ENCODE measurements at places on chromosomes 2 and 18. TPM values are rescaled to one million over a fixed set of nuclear protein-coding genes. Genes with fewer than 3 reads are reported as not detected.
A peak's percentile ranks its signal among the peaks of the same experiment; 100 is the strongest.

CLEC4F gene
- not detected for total RNA-seq

IL36G gene
- total RNA-seq, result 0.80 TPM

HES6 gene
- 9.8 TPM for total RNA-seq

DSC1 gene
- not detected for total RNA-seq

- no peak for DNase-seq
Observed at GRCh38 chr2:67922080-67922785, 140.6 kb downstream of the C1D start.

DNA sequence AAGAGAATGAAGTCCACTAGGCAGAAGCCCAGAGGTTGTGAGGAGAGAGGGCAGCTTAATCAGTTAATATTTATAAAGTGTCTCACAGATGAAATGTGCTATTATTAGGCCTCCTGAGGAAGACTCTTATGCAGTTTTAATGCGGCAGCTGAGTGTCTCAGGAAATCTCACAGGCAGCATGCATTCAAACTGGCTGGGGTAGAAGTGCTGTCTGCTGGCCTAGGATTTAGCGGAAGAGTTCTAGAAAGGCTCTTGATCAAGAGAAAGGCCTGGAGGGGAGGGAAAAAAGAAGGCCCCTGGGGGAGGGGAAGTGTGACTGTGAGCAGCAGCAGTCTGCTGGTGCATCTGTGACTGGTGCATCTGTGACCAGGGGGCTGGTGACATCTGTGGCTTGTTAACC lies 133.0 kb downstream of the FSHR start:
- DNase-seq, result no peak

GRCh38 chr2:223053484-223054192 lies 1.6 kb downstream of the KCNE4 start:
- no peak for DNase-seq

DNA sequence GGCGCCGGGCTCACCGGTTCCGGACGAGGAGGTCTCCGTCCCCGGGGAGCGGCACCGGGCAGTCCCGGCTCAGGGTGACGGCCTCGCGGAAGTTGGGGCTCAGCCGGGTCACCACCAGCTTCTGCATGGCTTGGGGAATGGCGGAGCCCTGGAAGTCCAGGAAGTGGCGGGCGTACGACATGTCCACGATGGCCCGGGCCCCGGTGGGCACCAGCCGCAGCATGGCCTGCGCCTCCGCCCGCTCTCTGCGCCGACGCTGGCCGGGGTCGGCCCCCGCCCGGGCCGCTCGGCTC lies 157 bp downstream of the PTGR3 start:
- DNase-seq, result no peak

GRCh38 chr2:98134172-98135005 lies 47.4 kb downstream of the VWA3B start:
- peak; percentile 53 for DNase-seq

- DNase-seq, result peak; percentile 51
Observed at GRCh38 chr18:845152-845819, 33.2 kb upstream of the YES1 start.

DNA sequence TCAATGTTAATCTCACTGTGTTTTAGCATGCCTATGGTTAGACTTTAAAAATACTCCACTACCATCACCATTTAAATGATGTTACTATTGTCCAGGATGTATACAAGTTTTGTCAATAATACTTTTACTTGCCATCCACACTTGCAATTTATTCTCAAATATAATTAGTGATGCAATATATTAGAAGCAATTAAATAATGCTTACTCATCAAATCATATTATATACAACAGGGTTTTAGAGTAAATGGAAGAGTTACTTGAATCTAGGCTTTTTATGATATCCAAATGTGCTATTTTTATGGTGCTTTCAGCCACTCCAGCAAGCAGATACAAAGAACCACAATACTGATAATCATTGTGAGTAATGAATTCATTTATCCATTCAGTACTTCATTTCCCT lies 461.1 kb downstream of the TMEM182 start:
- no peak for DNase-seq

GRCh38 chr2:36414307-36414706 lies 58.7 kb downstream of the CRIM1 start:
- no peak for DNase-seq

- peak; percentile 78 for DNase-seq
Observed at GRCh38 chr2:234292205-234292961, 204.5 kb downstream of the ARL4C start.

DNA sequence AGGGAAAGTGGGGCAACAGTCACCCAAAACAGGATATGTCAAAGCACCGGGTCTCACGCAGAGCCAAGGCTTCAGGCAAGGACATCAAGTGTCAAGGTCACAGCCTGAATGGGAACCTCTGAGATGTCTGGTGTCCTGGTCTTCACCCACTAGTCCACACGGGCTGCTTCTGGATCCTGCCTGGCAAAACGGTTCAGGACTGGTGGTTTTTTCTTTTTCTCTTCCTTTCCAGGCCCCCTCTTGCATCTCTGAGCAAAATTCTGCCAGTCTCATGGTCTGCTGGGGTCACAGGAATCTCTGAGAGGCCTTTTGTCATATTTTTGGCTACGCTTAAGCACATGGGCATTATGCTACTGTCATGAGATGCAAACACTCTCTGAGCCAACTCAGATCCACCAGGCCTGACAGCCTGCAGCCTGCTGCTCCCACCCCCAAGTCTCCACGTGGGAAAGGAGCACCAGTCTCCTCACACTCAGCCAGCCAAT lies 518.2 kb upstream of the ZEB2 start:
- DNase-seq, result no peak

- no peak for DNase-seq
Observed at GRCh38 chr2:183995632-183996031, 602.7 kb upstream of the ZNF804A start.

- no peak for DNase-seq
Observed at GRCh38 chr2:219998107-219998506, 370.7 kb downstream of the SLC4A3 start.

DNA sequence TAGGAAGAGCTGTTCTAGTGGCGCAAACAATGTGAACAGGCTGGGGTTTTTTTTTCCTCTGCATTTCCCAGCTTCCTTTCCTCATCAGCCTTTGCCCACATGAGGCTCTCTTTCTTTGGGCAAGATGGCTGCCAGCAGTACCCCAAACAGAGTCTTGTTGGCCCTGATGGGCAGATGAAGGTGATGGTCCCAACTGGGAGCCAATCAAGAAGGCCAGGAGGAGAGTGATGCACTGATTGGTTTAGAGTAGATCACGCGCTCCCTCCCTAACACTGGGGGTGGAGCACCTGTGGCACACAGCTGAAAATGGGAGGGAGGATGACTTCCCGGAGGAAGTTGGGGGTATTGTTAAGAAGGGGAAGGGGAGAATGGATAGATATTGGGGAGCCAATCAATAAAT lies 96.3 kb upstream of the FZD7 start:
- DNase-seq, result no peak

- DNase-seq, result no peak
Observed at GRCh38 chr18:45559258-45559657, 56.0 kb upstream of the SLC14A2 start.
